Mesothelial cell of epicardium (in vitro differentiated cells): ENCODE measurements at places on chromosomes 5 and 9.

- DNase-seq, result no peak
Measured at GRCh38 chr5:39020458-39020857, 53.7 kb downstream of the RICTOR start.

- no peak for DNase-seq
Measured at GRCh38 chr9:110291921-110292557, 35.7 kb upstream of the TXN start.

DNA sequence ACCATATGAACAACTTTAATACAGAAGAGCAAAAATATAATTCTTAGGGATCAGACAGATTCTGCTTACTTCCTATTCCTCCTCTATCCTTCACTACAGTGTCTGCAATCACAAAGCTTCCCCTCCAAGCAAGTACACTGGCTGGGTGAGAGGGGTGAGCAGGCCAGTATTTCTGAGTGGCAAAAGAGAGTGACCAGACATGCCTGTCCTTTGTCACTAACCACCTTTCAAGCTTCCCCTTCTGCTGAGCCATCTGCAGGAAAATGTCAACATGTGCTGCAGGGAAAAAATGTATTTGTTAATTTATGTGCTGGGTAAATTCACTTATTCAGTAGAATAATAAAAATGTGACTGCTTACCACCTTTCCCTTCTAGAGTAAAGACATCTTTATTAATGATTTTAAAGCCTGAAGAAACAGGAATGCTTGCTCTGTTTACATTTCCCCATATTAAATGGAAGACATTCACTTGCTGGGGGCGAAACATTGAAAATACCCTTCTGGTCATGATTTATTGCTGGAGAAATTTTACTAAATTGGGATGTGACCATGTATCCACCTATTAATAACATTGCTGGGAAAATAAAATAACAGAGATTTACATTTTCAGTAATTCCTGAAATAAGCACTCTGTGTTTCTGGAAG, 84.9 kb downstream of the SPOCK1 start:
- no peak for DNase-seq

DNA sequence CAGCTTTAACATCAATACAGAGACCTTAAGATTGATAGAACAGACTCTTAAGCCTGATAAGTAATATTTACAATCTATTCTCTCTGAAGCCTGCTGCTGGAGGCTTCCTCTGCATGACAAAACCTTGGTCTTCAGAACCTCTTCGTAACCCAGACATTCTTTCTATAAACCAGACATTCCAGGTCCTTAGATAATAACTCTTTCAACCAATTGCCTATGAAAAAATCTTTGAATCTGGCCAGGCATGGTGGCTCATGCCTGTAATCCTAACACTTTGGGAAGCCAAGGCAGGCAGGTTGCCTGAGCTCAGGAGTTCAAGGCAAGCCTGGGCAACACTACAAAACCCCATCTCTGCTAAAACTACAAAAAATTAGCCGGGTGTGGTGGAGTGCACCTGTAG, 327.8 kb downstream of the ENC1 start:
- DNase-seq, result no peak

DNA sequence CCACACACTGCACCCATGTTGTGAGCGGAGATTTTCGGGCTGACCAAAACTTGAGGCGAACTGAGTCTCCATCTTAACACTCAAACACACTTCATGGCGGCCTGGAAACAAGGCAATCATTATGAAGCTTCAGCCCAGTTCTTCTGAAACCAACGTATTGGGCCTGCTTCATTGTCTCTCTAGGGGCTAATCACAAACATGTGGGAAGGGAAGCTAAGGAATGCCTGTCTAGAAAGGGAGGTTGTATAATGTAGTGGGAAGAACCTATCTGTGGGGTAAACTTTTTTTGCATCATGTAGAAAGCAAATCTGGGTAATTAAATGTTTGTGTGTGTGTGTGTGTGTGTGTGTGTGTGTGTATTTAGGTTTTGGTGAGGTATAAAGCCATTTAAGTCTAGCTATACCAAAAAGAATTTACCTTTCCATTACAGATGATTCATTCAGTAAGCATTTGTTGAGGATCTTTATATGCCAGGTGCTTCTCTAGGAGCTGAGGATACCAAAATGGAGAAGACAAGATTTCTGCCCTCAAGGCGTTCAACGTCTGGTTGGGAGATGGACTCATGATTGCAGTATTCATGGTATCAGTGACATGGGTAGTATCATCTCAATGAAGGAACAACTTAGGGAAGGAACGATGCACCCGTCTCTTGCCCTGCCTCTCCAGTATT, 29.4 kb downstream of the SLC1A3 start:
- DNase-seq, result no peak

DNA sequence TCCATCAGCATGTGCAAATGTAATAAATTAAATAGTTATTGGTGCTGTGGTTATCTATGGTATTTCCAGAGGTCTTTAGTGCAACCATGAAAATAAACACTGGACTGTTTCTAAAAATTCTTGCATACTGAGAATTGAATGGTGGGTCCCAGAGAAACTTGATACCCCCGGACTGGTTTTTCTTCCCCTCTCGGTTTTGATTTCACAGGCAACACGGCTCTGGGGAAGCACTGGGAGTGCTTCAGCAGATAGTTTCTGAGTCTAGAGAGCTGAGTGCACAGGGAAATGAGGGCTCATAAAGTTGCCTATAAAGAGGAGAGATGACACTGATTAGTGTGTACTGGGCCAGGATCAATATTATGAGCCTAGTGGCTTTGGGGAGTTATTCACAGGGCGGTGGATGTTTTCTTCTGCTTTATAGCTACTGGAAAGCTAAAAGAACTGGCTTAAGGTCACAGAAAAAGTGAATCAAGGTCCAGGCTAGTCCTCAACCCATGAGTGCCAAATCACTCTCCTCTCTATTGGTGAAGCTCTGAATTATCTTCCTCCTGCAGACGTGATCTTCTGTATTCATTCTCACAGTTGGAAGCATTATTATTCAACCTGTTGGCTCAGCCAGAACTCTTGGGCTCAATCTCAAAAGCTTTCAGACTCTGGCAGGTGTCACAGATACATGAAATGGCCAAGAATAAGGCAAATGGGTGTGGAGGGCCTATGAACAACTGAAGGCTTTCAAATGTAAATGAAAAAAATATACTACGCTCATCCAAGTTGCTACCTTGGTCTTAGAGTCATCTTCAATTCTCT, 170.2 kb upstream of the HMHB1 start:
- DNase-seq, result no peak

- DNase-seq, result no peak
Measured at GRCh38 chr9:32954642-32955041, 46.8 kb downstream of the APTX start.

DNA sequence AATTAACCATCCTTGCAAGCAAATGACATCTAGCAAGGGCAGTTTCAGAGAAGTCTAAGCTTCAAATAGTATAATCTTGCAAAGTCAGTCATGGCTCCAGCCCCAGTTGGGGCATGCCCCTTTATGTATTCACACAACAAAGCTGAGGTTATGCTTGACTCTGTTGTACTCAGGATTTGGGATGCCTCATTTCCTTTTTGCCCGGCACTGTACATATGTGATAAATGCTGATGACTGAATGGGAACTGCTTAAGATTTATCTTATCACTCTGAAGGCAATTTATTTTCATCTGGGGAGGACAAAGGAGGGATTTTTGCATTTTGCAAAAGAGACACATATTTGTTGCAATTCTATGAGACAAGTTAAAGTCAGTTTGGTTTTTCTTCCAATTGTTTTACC, 219.2 kb downstream of the TRPM3 start:
- no peak for DNase-seq

DNA sequence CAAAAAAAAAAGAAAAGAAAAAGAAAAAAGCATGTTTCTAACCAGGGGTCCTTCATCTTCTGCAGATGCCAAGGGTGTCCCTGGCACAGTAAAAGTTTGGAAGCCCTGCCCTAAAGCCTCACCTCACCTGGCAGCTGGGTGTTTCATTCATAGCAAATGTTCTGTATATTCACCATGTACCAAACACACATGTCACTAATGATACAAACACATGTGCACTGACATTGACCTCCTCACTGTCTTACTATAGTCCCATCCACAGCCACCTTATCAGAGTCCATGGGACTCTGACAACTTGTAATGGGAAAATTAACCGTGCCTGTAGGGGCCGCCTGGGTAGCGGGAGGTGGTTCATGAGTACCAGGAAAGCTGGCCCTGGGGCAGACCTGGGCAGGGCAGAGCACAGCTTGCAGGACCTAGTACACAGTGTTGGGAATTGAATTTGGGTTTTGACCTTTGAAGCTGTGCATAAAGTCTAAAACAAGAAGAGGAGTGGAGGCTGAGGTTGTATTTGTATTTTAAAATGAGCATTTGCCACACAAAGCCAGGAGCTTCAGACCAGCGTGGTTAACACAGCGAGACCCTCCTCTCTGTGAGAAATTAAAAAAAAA, 6.4 kb upstream of the MGAT4B start:
- no peak for DNase-seq

- no peak for DNase-seq
Measured at GRCh38 chr5:14445576-14446290, 135.9 kb upstream of the OTULINL start.

- DNase-seq, result no peak
Measured at GRCh38 chr5:157562111-157562581, 13.4 kb downstream of the ADAM19 start.

GRCh38 chr9:133769511-133770075, 31.4 kb upstream of the SARDH start:
- peak; percentile 16 for DNase-seq

DNA sequence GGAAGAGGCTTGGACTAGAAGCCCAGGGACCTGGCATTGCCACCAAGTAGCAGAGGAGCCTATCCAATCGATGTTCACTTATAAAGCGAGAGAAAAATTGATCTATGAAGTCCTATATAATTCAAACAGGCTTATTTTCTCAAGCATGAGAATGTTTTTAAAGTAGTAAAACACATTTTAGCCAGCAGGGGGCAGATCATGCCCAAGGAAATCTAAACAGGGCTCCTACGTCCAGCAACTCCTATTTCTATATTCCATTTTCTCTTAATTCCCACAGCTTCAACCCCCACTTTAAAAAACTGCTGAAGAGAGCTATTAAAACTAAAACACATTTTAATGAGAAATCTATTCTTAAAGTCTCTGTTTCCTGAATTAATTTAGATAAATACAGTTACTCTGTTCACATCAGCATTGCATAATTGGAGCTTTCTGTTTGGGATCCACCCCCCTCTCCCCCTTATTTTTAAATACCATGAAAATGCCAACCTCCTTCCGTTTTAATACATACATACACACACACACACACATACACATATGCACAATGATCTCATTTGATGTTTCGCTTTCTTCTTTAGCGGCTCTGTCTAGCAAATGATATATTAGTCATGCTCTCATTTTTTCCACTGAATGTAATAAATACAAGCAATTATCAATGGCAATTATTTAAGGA, 144.9 kb downstream of the MYO10 start:
- DNase-seq, result no peak

DNA sequence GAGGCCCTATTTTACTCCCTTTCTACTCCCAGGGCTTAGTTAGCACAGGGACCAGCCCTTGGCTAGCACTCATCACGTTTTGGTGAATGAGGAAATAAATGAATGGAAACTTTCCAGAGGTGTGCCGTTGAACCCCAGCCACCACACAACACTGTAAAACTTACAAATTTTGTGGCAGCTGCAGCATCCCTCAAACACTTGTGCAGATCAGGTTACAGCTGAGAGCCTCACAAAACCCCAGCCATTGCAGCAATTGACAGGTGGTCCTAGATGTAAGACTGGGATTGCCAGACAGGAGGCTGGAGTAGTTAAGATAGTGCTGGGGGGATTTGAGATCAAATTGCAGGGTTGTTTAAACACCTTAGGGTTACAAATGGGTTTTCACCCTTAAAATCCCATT, 482.2 kb upstream of the KIF2A start:
- DNase-seq, result no peak

- no peak for DNase-seq
Measured at GRCh38 chr9:135090547-135090946, 3.1 kb downstream of the OLFM1 start.

DNA sequence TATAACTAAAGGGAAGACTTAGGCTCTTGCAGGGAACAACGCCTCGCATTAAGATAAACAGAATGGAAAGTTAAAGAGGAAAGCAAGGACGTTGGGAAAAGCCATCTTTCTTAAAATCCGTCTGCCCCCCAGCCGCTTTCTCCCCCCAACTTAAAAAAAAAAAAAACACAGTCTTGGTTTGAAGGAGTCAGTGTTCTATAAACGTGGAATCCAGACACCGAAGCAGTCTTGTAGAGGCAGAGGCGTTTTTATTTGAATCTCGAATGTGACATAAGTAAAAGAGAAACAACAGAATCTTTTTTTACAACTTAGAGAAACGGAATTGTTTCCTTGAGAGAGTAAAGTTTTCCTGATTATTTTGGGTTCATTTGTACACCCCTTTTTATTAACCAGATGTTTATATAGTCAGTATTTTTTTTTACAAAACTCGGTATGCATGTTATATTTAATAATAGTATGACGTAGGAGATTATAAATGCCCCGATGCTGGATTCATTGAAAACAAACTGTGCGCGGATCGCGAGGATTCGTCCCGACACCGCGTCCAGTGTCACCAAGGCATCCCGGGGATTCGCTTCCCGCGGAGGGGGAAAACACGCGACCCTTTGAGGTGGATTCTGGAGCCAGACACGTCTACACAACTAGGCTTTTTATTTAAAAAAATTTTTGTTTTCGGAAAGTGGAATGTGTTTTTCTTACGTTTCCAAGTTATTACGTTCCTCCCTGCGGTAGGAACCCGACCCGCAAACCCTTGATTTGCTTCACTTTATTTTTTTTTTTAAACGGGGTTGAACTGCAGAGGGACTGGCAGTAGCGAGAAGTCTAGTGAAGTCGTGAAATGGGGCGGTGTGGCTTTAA, 6.7 kb downstream of the PTCH1 start:
- DNase-seq, result no peak

DNA sequence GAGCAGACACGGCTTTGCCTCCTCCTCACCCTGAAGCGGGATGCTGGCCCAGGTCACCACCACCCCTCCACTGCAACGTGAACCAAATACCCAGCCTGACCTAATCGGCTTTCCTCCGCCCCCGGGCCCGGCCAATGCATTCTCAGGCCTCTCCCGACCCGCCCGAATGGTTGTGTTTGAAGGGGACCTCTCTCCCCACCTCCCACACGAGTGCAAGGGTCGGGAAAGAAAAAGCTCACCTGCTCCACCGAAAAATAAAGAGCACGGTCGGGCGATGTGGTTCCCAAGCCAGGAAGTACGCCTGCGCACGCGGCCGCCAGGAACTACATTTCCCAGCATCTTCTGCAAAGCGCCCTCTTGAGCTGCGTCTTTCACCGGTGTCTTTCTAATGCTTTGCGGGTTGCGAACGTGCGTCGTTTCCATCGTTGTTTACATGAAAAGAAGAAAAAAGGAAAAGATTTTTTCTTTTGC, at the start of gene ZNF883:
Gene ZNF883, minus strand, starts transcription at position 282 of the 471 bp plus-strand sequence.
- no peak for DNase-seq
